Small intestine (tissue), 16 donors: ENCODE measurements at places on chromosomes 5 and 9. TPM values are rescaled to one million over a fixed set of nuclear protein-coding genes. Genes with fewer than 3 reads are reported as not detected.

CCDC69 gene
- polyA plus RNA-seq = 22.4 TPM

- no peak overlapping the region for H3K4me3 ChIP-seq
- no peak for DNase-seq
- H3K27ac ChIP-seq = no peak overlapping the region
- no peaks in the 10 kb centered on the region for H3K36me3 ChIP-seq
Observed at GRCh38 chr5:172696171-172696849, 55.2 kb downstream of the NEURL1B start.

DNA sequence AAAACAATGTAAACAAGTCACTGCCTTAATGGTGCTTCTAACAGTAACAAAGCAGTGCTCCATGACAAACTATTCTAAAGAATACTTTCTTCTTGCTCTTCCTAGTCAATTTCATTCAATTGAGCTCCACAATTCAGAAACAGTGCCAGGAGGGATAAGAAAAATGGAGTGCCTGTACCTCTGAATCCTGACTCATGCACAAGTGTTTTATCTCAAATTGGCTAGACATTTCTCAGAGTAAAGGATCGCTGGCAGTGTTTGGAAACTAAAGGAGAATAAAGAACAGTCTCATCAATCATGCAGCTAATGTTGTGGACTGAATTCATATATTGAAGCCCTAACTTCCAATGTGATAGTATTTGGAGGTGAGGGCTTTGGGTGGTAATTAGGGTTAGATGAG, 27.6 kb downstream of the SLC25A51 start:
- no peak overlapping the region for H3K27ac ChIP-seq
- H3K36me3 ChIP-seq = peaks cover 18% of the 10 kb centered on the region
- H3K4me3 ChIP-seq = no peak overlapping the region
- H3K27me3 ChIP-seq = no peaks in the 10 kb centered on the region

DNA sequence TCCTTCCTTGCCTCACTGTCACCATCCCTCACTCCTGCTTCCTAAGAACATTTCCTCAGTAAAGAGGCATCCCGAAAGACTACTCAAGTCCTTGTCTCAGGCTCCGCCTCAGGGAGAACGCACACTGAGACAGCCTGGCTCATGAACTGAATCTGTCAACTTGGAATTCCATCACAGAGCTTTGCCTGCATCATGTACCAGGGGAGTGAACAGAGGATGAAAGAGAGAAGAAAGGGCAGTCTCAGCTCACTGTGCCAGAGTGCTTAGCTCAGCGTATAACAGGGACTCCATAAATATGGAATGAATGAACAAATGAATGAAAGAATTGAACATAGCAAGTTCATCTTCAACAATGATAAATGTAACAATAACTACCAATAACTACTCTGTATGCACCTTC, 68.7 kb upstream of the SLC1A3 start:
- DNase-seq = no peak
- no peak overlapping the region for H3K27ac ChIP-seq
- H3K36me3 ChIP-seq = no peaks in the 10 kb centered on the region
- no peak overlapping the region for H3K4me3 ChIP-seq
- H3K27me3 ChIP-seq = no peaks in the 10 kb centered on the region
